ENCODE measurements at places on chromosomes 13 and 19.

- DNase-seq: no peak
Observed at GRCh38 chr13:23724196-23724970, 154.2 kb downstream of the TNFRSF19 start.

GRCh38 chr13:112674412-112675365 lies 15.1 kb upstream of the ATP11A start:
- DNase-seq: no peak

GRCh38 chr13:37529751-37530385 lies 68.7 kb downstream of the POSTN start:
- no peak for DNase-seq

- DNase-seq: no peak
Observed at GRCh38 chr13:35470671-35471661, 5.5 kb downstream of the MAB21L1 start.

- DNase-seq: no peak
Observed at GRCh38 chr13:24085662-24086061, 74.9 kb upstream of the SPATA13 start.

- DNase-seq: no peak
Observed at GRCh38 chr19:13097463-13098258, 5.0 kb downstream of the LYL1 start.

- DNase-seq: no peak
Observed at GRCh38 chr19:41428481-41428859, 1.3 kb upstream of the B3GNT8 start.

All from effector CD8-positive, alpha-beta T cell (primary cell).